ENCODE measurements at places on chromosomes 2 and 18.
A peak's percentile ranks its signal among the peaks of the same experiment; 100 is the strongest.

GRCh38 chr2:180778291-180778690, 202.1 kb upstream of the UBE2E3 start:
- no peak for DNase-seq

GRCh38 chr2:223731503-223731902, 105.9 kb downstream of the AP1S3 start:
- no peak for DNase-seq

DNA sequence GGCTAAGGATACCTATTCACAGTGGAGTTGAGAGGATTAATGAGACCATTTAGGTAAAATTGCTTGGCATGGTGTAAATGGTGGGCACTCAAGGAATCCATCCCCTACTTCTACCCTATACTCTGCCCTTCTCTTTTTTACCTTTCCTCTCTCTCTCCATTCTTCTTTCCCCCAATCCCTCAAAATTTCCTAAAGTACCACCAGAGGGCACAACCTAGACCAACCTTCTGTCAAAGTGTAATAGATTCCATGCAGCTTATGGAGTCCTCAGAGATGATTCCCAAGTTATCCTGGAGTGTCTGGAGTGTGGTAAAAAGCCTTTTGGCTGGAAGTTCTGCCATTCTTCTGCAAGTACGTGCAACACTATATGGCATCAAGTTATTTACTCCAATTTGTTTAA, 33.0 kb upstream of the CCDC195 start:
- DNase-seq: no peak

- peak; percentile 73 for DNase-seq
Measured at GRCh38 chr2:217471319-217471718, 531.5 kb downstream of the TNS1 start.

GRCh38 chr18:22504251-22505030, 86.7 kb upstream of the CTAGE1 start:
- DNase-seq: peak; percentile 48

- no peak for DNase-seq
Measured at GRCh38 chr18:22985250-22985649, 52.1 kb downstream of the RBBP8 start.

DNA sequence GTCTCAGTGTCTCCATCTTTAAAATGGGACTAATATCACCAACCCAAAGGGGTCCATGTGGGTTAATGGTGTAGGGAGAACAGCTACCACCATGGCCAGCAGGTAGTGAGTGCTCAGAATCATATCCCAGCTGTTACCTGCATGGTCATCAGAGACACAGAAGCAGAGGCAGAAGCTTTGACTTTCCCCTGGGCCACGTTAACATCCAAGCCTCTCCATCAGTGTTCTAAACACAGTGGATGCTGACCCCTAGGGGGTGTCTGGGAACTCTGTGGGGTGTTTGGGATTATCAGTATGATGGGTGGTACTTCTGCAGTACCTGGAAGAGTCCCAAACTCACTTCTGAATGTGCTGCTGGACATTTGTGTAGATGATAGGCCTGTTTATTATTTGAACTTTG, 93.6 kb downstream of the GYPC start:
- DNase-seq: no peak

- DNase-seq: no peak
Measured at GRCh38 chr2:152046940-152047339, 51.9 kb downstream of the CACNB4 start.

DNA sequence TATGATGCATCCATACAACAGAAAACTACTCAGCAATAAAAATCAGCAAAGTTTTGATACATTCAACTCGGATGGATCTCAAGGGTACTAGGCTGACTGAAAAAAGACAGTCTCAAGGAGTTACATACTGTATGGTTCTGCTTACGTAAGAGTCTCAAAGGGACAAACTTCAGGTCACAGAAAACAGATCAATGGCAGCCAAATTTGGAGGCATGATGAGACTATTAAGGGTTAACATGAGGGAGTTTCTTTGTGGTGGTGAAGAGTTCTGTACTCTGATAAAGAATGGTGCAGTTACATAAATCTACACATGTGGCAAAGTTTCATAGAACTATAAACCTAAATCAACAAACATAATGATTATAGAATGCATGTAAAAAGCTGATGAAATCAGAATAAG, 81.4 kb downstream of the COBLL1 start:
- no peak for DNase-seq

DNA sequence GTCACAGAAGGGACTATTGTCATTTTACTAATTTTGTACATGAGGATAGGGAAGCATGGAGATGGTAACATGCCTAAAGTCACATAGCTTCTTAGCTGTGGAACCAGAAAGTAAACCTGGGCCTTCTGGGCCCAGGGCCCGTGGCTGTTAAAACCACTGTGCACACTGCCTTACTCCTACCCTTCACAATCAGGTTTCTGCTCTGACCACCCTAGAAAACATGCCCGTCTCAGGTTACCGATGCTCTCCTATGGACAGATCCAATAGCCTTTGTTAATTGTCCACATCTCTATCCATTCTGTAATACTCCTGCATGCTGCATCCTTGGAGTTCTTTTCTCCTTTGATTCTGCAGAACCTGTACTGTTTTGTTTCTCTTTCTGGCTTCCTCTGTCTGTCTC, 79.0 kb upstream of the TACR1 start:
- DNase-seq: no peak

- DNase-seq: no peak
Measured at GRCh38 chr2:381181-381580, 93.3 kb upstream of the ALKAL2 start.

GRCh38 chr2:202635428-202636212, 851 bp downstream of the FAM117B start:
- DNase-seq: peak; percentile 97

DNA sequence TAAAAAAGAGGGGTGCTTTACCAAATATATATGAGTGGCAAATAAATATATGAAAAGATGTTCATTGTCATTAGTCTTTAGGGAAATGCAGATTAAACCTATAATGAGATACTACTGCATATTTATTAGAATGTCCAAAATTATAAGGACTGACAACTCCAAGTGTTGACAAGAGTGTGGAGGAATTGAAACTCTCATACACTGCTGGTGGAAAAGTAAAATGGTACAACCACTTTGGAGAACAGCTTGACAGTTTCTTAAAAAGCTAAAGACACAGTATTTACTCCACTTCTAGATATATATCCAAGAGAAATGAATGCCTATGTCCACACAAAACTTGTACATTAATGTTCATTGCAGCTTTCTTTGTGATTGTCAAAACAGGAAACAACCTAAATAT, 50.4 kb downstream of the PLEK start:
- no peak for DNase-seq

GRCh38 chr2:16105669-16106281, 165.4 kb downstream of the MYCN start:
- no peak for DNase-seq

- DNase-seq: peak; percentile 89
Measured at GRCh38 chr2:20674974-20675679, 8.2 kb downstream of the GDF7 start.

DNA sequence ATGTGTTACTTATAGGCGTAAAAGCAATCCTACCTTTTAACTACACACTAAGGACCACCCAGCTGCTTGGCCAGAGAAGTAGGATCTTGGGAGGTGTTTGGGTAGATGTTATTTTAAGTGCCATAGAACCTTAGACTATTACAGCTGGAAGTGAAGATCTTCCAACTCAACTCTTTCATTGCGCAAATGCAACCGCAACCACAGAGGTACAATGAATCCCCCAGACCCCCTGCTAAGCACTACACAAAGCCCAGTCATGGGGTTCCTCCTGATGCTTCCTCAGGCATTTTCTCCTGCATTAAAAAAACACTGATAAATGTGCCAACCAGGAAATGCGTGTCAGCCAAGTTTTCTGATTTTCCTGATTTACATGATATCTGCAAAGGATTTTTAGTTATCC, 246.0 kb downstream of the LRRTM1 start:
- DNase-seq: no peak

- peak; percentile 7 for DNase-seq
Measured at GRCh38 chr2:186891185-186891621, 42.2 kb upstream of the ZSWIM2 start.

GRCh38 chr2:109298851-109299250, 169.8 kb downstream of the SH3RF3 start:
- DNase-seq: no peak

All from GM03348 (cell line).